ENCODE measurements at places on chromosomes 3 and 15.

DNA sequence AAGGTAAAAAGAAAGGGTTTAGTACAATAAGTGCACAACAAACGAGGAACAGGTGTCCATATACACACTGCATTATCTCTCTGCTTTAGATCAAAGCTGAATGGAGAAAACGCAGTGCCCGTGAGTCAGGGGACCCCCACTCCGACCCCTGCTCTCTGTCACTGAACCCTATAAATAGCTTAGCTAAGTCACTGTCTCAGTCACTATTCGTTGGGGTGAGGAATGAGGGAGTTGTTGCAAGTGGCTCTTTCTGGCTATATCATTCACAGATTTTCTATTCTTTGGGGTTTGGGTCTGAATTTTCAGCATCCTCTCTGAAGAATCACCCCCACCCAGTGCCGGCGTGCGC, 458 bp upstream of the STAC start:
- no peak for DNase-seq

- no peak for DNase-seq
Measured at GRCh38 chr3:12187448-12188327, 29.0 kb upstream of the TIMP4 start.

- no peak for DNase-seq
Measured at GRCh38 chr15:43194795-43195194, 9.6 kb downstream of the CCNDBP1 start.

- DNase-seq, result no peak
Measured at GRCh38 chr15:92879949-92880725, 20.0 kb upstream of the CHD2 start.

GRCh38 chr3:186790261-186790981, 7.0 kb downstream of the EIF4A2 start:
- no peak for DNase-seq

GRCh38 chr3:172039436-172040077, at the start of gene FNDC3B:
Gene FNDC3B, plus strand, starts transcription at chr3:172039578. Its CDS starts 72,902 bp downstream, at chr3:172112480.
- peak; percentile 82 for DNase-seq

- DNase-seq, result no peak
Measured at GRCh38 chr3:151412989-151413388, 28.4 kb upstream of the P2RY12 start.

GRCh38 chr15:39598958-39599845, 18.3 kb downstream of the THBS1 start:
- DNase-seq, result no peak

DNA sequence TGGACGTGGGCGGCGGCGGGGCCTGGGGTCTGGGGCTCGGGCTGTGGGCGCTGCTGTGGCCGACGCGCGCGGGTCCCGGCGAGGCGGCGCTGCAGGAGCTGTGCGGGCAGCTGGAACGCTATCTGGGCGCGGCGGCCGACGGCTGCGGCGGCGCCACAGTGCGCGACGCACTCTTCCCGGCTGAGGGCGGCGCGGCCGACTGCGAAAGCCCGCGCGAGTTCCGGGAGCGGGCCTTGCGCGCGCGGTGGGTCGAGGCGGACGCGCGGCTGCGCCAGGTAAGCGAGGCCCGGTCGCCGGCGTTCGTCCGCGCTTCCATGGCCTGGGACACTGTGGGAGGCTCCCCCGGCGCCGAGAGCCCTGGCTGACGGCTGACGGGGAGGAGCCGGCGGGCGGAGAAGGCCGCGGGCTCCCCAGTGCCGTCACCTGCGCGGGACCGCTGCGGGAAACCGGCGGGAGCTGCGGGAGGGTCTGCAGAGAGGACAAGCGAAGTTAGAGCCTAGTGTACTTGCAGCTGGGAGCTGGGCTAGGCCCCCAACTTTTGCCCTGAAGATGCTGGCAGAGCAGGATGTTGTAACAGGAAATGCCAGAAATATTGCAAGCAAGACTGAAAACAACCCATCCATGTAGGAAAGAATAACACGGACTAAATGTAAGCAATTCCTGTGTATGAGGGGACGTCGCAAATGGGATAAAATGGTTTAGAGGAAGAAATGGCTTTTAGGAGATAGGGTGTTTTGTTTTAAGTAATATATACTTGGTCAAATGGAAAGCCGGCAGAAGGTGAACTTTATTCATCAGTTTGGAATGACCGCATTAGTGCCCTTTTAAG, 847 bp downstream of the WHAMM start:
- DNase-seq, result peak; percentile 8

DNA sequence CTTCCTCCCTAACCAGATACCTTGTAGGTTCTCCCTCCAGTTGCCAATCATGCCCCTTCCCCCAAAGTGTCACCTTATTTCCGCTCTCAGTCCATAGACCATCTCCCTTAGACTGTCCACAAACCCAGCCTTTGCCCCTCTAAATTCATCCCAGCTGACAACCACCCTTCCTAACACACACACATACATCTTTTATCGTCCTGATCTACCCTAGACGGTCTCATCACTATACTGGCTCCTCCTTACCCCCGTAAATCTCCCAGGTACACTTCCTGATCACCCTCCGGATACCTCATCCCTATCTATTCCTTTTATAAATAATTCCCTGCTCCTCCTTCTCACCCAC, 828 bp downstream of the THOC7 start:
- DNase-seq, result no peak

- no peak for DNase-seq
Measured at GRCh38 chr3:14222900-14223594, 44.4 kb downstream of the LSM3 start.

DNA sequence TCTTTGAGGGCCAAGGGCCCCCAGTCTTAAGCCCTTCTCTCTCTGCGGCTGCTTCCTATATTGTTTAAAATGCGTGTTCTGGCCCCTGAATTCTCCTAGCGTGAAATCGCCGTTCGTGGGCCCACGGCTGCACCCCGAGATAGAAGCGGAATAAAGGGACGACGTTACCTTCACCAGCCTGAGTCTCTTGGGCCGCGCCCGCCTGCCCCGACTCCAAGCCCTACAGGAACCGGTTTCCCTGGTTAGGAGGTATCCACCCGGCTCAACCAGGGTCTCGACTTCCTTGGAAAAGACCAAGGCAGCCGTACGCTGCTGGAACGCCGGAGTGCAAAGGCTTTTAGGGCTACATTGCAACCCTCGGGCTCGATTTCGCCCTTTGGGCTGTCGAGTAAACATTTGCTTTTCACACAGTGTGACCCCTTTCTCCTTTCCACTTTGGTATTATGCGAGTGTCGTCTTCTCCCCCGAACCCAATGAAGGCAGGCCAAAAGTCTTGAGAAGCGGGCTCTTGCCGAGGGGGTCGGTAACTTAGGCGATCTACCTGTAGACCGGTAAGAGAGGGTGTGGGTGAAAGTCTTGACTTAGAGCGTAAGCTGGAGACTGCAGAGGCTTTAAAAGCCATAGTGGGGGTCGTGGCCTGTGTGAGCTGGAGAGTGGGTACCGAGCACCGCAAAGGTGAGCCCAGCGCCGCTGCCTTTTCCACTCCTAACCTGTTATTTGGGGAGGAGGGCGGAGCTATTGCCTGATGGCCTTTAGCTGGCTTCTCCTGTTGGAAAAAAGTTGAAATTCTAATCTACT, 2.0 kb downstream of the TRIM71 start:
- DNase-seq, result no peak

DNA sequence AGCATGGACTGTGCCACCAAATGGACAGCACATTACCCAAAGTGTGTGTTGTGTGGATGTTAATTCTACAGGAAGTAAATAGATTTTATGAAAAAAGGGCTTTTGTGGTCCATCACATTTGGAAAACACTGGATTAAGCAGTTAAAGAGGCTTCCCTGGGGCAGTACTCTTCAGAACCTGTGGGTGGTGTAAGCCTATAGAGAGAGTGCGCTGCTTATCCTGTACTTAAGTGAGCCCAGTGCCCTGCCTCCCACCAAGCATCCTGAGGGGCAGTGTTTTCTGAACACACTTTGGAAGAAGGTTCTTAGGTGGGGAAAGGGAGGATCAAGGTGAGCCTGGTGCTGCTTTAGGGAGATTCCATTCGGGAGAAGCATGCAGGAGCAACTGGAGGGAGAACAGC, 10.9 kb downstream of the TTLL3 start:
- no peak for DNase-seq

- DNase-seq, result no peak
Measured at GRCh38 chr15:43218908-43219706, 1.7 kb downstream of the EPB42 start.

GRCh38 chr15:78007211-78007931, 70.1 kb downstream of the TBC1D2B start:
- DNase-seq, result no peak

DNA sequence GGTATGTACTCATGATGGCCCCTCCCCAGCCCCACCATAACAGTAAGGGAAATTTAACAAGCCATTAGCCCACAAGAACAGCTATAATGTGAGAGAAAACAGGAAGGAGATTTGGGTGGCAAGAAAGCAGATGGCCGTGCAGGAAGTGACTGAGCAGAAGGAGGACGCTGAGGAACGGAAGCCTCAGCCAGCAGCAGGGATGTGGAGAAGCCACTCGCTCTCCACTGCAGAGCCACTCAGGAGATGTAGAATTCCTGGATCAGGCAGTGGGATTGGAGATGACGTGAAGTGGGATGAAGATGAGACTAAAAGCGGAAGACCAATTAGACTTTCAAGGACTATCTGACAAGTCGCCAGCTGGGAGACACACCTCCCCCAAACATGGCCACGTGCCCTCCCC, 31.2 kb downstream of the PRR23E start:
- DNase-seq, result no peak

DNA sequence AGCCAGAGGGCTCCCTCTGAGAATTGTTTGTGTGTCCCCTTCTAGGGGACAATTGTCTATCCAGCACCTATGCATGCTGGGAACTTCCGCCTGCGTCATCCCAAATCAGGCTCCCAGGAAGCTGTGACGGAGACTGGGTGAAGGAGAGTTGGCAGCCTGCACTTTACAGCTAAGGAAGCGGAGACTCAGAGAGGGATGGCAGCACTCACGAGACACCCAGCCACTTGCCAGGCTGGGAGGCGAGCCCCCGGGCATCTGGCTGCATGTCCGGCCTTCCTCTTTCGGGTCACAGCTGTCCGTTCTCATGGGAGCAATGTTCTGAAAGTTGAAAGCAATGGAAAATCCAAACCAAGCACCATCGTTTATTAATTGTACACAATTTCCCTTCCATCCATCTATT, 45.5 kb upstream of the SLC6A11 start:
- no peak for DNase-seq

GRCh38 chr15:52440414-52440813, 88.3 kb downstream of the MYO5A start:
- DNase-seq, result no peak

DNA sequence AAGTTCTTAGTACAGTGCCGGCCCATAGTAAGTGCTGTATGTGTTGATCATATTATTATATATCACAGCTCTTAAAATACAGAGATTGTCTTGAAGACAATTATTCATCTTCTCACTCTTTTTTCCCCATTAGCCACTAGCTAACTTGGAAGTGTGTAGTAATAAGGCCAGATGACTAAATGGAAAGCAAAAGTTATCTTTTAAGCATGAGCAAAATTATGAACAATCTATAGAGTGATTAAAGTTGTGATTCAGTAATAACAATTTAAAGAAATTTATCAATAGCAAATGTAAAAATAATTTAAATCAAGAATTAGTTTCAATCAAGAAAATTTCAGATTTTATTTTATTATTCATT, 630.9 kb upstream of the TBL1XR1 start:
- DNase-seq, result no peak

DNA sequence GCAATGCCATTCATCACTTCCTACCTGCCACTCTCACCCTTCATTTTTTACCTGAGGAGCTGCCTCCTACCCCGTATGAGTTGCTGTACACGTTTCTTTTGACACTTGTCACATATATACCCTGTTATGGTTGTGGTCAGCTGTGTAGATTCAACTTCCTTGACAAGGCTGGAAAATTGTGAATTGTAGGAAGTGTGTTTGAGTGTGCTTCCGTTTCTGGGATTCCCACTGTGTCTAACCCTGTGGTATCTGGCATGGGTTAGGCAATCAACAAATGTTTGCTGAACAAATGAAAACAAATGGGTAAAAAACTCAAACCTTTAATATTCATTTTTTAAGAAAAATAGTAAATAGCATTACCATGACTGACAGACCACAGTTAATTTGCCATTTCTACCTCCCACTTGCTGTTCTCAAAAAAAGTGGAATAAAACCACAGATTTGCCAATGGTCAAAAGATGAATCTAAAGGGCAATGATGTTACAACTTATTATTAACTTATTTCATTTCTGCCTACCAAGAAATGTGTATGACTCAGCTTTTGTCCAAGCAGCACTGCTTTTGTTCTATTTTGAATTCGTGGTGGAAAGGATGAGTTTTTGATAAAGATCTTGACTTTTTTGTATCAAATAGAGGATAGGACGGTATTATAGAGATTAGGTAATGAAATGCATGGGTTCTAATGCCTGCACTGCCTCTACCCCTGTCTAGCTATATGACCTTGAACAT, 404.6 kb downstream of the LPP start:
- DNase-seq, result no peak

DNA sequence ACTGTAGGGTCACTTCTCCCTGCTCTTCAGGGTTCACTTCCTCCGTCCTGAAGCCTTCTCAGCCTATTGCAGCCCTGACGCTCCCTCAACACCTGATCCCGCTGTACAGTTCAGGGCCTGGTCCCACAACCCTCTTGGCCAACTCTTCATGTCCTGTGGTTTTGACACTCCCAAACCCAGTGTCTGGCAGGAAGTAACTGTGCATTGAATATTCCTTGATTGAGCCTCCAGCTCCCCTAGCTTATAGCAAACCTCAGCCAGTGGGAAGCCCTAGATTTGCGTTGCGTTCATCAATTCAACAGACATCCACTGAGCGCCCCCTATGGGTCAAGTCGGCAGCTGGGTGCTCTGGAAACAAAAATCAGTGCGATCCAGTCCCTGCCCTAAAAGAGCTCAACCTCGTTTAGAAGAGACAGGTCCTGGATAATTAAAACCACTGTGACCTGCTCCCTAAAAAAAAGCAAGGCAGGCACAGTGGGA, 13.5 kb downstream of the UBAP1L start:
- DNase-seq, result no peak

- DNase-seq, result no peak
Measured at GRCh38 chr3:64047787-64048186, 24.5 kb upstream of the PSMD6 start.

DNA sequence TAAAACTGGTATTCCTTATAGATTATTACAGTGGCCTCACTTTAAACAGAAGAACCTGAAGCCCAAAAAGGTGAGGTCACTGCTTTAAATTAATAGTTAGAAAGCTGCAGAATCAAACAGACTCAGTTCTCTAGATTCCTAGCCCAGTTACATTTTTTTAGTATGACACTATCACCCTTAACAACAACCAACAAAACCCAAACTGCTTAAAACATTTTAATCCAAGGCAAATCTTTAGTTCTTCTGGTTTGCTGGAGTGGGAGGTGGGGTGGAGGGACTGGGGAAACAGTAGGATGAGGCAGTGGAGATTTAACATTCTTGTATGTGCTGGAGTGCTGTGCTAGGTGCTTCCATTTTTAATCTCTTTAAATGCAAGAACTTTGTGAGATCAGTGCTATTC, 631.6 kb upstream of the KCNMB2 start:
- no peak for DNase-seq

DNA sequence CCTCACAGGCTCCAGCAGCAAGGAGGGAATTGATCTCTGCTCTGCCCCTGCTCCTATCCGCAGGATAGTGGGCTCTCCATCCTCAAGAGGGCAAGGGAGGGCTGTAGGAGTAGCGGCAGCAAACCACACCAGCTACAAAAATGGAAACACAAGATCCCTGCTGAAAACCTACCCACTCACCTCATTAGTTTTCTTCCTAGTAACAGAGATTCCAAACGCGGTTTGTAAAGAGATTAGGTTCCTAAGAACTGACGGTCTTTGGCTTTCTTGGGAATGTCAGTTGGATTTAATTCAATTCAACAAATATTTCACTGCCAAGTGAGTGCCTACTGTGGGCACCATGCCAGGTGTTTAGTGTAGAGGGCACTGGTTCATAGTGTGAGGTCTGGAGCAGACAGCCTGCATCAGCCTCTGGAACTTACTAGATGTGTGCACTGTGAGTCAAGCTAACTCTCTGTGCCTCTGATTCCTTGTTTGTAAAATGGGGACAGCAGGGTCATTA, 84.7 kb downstream of the MRPL46 start:
- DNase-seq, result no peak
